ENCODE measurements at places on chromosomes 7 and 10.
A peak's percentile ranks its signal among the peaks of the same experiment; 100 is the strongest.

GRCh38 chr10:77397103-77397502 is 240.5 kb downstream of the KCNMA1 start:
- no peak for DNase-seq

DNA sequence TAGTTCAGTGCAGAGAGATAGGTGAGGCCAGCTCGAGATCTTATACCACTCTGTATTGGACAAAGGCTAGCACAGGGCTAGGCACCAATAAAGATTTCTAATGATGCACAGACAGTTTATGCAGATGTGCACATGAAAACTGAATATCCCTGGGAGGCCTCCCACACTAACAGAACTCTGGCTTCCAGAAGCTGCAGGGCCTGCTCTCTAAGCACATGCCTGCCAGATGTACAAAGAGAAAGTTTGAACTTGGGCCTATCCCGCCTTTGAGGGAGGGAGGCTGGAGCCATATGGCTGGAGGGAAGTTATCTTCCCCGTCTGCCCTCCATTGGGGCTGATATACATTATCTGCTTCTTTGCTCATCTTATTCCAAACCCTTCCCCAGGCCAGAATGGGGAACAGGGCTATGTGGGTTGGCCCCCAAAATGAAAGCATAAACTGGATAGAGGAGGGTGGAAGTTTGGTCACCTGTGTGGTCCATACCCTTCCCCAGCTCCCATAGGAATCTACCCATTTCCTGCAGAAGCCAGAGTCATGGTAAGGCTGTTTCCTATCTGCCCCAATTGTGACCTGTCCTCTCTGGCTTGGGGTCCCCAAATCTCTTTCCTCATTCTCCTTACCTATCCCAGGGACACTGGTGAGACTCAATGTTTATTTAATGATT is 3.8 kb downstream of the KAZALD1 start:
- no peak for DNase-seq

DNA sequence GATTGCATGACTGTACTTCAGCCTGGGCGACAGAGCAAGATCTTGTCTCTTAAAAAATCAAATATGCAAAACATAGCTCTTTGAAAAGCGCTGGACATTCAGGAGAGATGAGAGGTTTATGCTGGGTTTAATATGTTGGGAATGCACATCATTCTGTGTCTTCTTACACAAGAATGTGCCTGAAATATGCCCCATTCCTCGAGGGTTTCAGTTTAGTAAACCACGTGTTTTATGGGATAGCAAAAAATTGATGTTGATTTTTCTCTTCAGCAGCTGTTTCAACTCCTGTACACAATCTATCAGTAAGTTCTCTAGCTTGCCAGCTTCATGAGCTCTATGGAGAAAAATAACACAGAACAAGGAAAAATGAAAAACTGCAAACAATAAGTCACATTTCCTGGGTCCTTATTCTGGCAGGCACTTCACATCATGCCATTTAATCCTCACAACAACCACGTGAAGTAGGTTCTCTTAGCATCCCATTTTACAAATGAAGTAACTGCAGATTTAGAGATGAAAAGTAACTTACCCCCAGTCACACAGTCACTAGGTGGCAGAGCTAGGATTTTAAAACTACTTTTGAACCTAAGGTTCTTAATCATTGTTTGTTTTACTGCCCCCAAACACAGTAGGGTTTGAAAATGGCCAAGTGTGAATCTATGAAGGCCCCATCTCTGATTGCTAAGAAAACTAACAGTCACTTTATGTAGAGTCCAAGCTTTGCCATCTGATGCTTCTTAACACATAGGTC is 423.6 kb downstream of the PHTF2 start:
- no peak for DNase-seq

DNA sequence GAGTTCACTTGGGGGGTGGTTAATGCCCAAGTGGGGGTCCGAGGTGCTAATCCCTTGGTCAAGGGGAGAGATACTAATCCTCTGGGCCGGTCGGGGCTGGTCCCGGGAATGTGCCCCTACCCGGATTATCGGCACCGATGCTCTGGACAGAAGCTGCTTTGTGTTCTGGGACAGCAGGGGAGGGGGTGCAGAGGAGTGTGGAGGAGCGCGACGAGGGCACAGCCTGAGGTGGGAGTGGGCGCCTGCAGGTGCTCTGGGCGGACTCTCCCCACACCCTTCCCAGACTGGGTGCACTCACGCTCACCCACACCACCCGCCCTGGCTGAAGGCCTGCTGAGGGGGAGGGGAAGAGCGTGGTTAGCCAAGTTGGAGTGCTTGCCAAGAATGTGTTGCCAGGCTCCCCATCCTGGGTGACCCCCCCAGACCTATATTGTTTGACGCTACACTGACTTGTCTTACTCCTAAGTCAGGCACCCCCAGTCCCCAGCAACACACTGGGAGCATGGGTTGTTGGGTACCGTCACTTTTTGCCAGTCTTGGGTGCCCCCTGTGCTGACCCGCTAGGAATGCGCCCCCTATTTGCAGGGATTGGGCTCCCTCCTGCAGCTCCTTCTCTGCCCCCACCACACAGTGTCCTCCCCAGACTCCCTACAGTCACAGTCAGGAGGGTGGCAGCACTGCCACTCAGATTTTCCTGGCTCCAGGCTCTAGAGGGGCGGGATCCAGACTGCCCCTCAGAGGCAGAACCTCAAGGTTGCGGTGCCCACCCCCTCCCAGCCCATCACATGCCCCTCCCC is 1.2 kb downstream of the SLC4A2 start:
- no peak for DNase-seq

DNA sequence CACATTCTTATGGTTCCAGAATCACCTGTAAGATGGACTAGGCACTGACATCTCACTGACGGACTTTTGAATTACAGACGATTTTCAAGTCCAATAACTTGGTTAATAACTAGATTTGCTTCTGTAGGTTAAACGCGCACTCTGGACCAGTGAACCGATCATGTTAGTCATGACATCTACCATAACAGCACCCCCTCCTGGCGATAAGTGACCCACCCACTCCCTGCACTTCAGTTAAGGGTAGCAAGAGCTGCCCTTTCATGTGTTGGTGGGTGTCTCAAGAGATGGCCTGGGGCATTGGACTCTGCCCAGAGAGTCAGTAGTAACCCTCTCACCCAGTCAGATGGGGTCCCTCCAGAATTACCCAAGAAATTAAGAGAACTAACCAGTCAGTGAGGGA is 12.9 kb downstream of the GRM8 start:
- no peak for DNase-seq

DNA sequence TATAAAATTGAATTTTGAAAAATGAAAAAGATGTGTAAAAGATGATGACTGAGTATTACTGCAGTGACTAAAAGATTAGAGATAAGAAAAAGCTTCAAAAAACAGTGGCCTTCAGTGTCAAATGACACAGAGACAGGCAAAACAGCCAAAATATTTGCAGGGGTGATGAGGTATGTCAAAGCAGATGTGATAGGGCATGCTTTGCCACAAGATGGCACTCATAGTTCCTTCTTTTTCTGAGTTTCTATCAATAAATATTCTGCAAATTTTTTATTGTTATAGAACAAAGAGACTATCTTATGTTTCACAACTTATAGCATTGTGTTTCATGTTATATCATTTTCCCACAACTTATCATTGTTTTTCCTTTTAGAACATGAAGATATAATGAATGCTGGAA is 344.1 kb upstream of the HPS1 start:
- DNase-seq: no peak

DNA sequence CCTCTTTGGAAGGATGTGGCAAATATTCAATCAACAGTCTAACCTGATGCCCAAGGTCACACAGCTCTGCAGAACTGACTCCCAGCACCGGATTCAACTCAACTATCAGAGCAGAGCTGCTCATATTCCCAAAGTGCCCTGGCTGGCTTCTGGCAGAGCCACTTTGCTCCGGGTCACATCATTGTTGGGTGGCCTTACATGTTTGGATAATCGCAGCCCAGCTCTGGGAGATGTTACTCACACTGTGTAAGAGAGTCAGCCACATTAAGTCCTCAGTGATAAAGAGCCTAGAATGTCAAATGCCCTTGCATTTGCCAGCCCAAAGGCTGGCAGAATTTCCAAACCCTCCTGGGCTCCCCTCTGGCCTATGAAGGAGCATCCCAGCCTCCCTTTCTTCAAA is 79.8 kb upstream of the PDE1C start:
- DNase-seq: no peak

GRCh38 chr7:19106241-19107080 is 11.0 kb downstream of the TWIST1 start:
- no peak for DNase-seq

DNA sequence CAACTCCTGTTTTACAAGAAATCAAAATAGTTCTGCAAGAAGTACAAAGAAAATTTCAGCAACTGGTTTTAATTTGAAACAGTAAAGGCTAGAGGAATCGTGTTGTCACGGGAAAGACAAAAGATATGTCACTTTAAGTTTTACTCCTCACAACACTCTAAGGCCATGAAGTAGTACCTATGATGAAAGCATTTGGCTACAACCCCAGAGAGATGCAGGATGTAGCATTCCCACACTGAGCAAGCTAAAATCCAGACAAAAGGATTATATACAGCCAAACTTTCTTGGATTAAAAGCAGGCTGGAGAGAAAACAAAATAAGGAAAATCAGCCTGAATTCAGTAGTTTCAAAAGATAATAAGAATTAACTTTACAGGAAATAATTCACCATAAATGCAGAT is 245.5 kb upstream of the STEAP1 start:
- no peak for DNase-seq

DNA sequence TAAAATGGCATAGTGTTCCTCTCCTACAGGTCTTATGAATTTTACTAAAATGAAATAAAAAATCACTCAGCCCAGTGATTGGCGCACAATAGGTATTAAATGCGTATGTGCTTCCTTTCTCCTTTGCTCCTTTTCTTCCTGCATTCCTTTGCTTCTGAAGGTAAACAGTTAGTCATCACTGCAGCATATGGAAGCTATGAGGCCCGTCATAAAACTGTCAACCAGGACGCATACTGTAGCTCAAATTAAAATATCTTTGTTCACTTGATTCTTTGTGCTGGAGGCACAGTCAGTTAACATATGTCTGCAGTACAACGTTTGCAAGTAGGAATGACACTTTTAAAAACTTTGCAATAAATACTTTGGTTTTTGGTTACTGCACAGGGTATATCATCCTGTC is 374.7 kb downstream of the TCERG1L start:
- DNase-seq: no peak

DNA sequence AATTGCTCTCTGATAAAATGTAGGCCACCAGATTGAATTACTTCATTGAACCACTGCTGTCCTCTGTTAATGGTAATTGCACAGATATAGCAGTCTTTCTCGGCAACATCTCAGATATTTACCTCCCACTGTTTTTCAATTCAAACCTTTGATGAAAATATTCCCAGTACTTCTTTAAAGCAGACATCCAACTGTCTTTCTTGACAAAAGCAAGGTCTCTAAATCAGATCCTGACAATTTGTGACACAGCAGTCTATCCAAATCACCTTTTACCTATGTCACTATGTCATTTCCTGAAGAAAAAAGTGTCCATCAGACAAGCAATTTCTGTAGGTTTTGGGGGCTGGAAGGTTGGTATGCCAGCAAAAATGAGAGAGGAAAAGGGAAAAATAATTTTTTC is 555.7 kb downstream of the AUTS2 start:
- no peak for DNase-seq

DNA sequence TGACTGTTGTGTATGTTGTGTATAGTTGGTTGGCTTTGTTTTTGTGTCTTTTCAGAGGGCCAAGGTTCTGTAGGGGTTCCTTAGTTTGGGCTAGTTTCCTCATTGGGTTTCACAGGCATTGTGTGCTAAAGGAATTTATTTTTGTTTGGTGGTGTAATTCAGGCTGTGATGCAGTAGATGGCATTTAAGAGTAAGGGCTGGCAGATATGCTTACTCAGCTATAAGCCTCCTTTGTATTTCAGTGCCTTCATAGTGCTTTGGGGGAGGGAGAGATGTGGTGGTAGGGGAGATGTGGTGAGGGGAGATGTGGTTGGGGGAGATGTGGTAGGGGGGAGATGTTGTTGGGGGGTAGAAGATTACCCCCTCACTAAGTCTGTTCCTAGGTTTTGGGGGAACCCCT is 91.7 kb downstream of the SLC25A40 start:
- DNase-seq: no peak

GRCh38 chr7:54483523-54483922 is 58.7 kb upstream of the VSTM2A start:
- no peak for DNase-seq

DNA sequence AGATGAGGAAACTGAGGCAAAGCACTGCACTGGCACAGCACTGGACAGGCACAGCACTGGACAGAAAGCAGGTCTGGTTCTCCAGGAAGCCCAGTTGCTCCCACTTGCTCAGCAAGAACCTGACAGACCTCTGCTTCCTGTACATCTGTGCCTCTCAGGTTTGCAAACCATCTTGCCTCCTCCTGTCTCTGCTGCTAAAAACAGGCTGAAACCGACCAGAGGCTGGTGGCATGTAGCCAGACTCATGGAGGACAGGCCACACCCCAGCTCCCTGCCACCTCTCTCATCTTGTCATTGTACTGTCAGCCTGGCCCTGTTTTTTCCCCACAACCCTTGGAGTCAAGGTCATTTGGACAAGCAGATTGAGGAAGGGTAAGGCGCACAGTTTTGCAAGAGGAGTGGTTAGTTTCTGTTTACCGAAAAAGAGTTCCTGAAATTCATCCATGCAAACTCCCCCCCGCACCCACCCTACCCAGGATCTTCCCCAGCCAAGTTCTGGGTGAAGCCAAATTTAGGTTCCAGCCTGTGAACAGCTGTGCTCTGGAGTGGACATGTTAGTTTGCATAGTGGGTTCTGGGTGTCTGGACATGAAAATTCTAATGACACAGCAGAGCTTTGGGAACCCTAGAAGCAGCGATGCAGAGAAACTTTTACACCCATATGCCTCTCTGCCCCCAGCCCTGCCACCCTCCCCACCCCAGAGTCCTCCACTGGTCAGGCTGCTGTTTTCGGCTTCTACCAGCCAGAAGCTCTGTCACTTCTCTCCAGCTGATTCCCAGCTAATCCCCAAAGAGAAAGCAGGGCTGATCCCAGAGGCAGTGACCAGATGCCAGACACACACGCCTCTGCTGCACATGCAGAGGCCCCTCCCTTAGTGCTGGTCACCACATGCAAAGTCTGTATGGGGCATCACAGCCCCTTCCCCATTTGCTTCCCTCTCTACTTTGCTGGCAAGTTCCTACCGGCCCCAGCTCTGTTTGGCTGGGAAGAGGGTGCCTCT is 8.5 kb upstream of the C10orf105 start:
- DNase-seq: peak; percentile 66

DNA sequence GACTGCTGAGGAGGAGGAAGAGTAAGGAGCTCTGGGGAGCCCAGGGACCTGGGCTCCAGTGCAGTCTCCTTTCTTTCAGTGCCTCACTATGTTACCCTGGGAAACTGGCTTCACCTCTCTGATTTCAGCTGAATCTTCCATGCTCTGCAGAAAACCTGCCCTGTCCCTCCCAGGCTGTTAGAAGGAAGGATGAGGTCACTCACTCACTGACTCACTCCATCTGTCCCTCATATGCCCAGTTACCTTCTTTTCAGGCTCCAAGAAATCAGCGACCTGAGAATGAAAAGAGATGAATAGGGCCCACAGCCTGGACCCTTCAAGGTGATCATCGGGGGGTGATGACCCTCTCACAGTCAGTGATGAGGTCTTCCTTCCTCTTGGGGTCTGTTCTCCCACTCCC is 481 bp downstream of the SFTPA2 start:
- DNase-seq: no peak
